ENCODE measurements at places on chromosomes 4 and X. TPM values are rescaled to one million over a fixed set of nuclear protein-coding genes. Genes with fewer than 3 reads are reported as not detected.

POU3F4 gene
- 1.5 TPM for polyA plus RNA-seq

- peak; percentile 93 for DNase-seq
Observed at GRCh38 chr4:121711263-121712000, 14.7 kb upstream of the ANXA5 start.

- DNase-seq, result peak; percentile 89
Observed at GRCh38 chr4:93199492-93199891, 629.1 kb upstream of the ATOH1 start.

DNA sequence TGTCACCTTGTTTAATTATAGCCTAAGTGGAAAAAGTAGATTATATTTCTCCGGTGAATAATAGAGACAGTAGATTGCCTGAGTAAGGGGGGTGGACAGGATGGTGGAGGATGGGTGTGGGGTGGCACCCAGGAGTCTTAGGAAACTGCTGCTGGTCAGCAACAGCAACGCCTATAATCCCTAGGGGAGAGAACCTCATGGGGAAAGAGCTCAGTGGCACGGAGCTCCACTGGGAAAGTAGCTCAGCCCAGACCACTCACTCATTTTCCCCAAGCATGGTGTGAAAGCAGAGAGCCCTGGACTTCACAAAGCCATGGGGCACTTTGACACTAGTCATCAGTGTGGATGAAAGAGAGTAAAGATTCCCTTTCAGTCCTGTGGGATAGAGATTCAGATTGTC is 31.1 kb downstream of the METTL14 start:
- DNase-seq, result peak; percentile 14

GRCh38 chr4:18566970-18567799 is 545.6 kb upstream of the LCORL start:
- DNase-seq, result no peak
